ENCODE measurements at places on chromosomes 1 and 21.

DNA sequence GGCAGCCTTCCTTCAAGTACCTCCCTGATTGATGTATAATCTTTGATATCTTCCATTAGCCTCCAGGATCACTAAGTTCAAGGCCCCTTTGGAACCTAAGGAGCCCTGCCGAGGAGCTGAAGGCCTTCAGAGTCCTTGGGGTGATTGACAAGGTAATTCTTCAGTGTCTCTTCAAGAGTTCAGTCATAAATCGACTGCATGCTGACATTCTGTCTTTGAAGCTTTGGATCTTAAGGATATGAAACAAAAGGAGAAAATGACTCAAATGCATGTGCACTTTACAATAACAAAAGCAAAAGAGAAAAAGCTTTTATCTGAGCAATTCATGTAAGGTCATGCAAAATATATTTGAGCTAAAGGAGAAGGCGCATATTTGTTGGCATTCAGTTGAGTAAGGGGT lies 125.3 kb downstream of the RPS6KC1 start:
- no peaks in the 10 kb centered on the region for H3K4me1 ChIP-seq
- DNase-seq = no peak
- H3K27me3 ChIP-seq = no peaks in the 10 kb centered on the region

GRCh38 chr1:36323636-36324352 lies at the start of gene EVA1B:
Gene EVA1B (minus strand): TSS chr1:36323645. CDS start chr1:36323037, 608 bp downstream.
- H3K27ac ChIP-seq = peak within 1 kb of the TSS; percentile 91
- peak; percentile 91 for DNase-seq
- peak within 1 kb of the TSS; percentile 68 for H3K4me3 ChIP-seq
- no peaks in the 10 kb centered on the region for H3K36me3 ChIP-seq
- peaks cover 29% of the 10 kb centered on the region for H3K4me1 ChIP-seq

DNA sequence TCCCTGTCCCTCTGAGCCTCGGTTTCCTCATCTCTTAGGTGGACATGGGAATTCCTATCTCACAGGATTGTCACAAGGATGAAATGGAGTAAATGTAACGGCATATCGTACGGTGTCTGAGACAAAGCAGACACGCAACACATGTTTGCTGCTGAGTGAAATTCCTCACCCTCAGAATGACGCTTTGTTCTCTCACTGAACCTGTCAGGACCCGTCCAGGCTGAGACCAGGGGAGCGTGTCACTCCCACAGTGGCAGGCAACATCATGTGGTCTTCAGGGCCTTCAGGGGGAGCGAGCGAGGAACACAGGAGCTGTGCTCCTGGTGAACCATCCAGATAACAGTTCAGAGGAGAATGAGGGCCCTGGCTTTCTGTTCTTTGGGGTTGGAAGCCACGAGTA lies 74.2 kb downstream of the TOMM20 start:
- H3K27ac ChIP-seq = no peak overlapping the region
- no peak overlapping the region for H3K4me3 ChIP-seq
- H3K4me1 ChIP-seq = no peaks in the 10 kb centered on the region
- H3K27me3 ChIP-seq = no peaks in the 10 kb centered on the region
- no peak for DNase-seq
- H3K36me3 ChIP-seq = no peaks in the 10 kb centered on the region

GRCh38 chr1:92367496-92367895 lies 68.6 kb downstream of the RPAP2 start:
- H3K4me1 ChIP-seq = no peaks in the 10 kb centered on the region
- no peak overlapping the region for H3K4me3 ChIP-seq
- H3K27me3 ChIP-seq = no peaks in the 10 kb centered on the region
- H3K27ac ChIP-seq = no peak overlapping the region

DNA sequence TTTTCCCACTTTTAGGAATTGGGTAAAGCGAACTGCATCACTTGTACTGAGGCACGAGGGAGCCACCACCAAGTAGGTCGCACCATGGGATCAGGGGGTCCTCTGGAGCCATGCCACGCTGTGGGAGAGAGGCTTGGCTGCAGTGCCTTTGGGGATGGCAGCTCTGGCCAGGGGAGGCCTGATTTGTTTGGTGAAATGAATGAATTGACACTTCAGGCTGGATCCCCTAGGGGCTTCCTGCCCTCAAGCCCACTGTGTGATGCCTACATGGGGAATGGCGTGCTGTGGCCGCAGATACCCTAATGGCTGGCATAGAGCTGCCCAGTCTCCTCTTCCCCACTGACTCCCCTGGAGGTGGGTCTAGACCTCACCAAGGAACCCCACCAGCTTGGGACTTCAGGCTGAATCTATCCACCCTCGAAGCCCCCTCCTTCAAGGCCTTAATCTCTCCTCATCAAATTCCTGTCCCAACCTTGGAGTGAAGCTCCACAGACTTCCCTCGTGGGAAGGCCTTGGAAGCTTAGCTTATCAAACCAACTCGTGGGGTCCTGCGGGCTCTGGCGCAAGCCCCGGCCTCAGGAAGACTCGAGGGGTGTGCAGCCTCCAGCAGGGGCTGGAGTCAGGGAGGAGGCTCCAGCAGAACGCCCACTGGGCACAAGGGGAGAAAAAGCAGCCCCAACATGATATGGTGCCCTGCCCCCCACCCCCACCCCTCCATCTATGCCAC lies 64.6 kb downstream of the VWA5B1 start:
- H3K4me1 ChIP-seq = no peaks in the 10 kb centered on the region
- no peak overlapping the region for H3K4me3 ChIP-seq
- no peaks in the 10 kb centered on the region for H3K36me3 ChIP-seq
- no peak overlapping the region for H3K27ac ChIP-seq
- no peaks in the 10 kb centered on the region for H3K27me3 ChIP-seq

- no peak for DNase-seq
- no peaks in the 10 kb centered on the region for H3K36me3 ChIP-seq
- no peaks in the 10 kb centered on the region for H3K4me1 ChIP-seq
- no peak overlapping the region for H3K27ac ChIP-seq
- no peaks in the 10 kb centered on the region for H3K27me3 ChIP-seq
Measured at GRCh38 chr21:44405948-44406872, 49.1 kb upstream of the LRRC3 start.

DNA sequence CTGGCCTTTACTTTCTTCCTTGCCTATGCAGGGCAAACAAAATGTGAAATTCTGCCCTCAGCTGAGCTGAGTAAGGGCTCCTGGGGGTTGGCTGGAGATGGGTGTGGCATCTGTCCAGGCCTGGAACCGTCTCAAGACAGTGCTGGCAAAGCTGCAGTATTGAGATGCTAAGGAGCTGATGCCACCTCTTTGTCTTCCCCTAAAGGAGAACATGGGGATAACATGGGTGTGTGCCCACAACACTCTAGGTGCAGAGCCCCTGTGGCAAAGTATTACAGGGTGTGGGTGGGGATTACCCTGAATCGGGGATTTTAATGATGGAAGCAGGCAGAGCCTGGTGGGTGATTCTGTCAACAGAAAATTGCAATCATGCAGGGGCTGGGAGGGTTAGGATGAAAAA lies 2.5 kb upstream of the ST3GAL3 start:
- no peak for DNase-seq
- H3K27me3 ChIP-seq = no peaks in the 10 kb centered on the region
- H3K27ac ChIP-seq = no peak overlapping the region
- peaks cover 51% of the 10 kb centered on the region for H3K36me3 ChIP-seq
- H3K4me1 ChIP-seq = peaks cover 9% of the 10 kb centered on the region

GRCh38 chr1:93842750-93843500 lies 36.1 kb downstream of the DNTTIP2 start:
- no peaks in the 10 kb centered on the region for H3K27me3 ChIP-seq
- H3K4me3 ChIP-seq = no peak overlapping the region
- peaks cover 16% of the 10 kb centered on the region for H3K4me1 ChIP-seq
- DNase-seq = no peak
- H3K36me3 ChIP-seq = no peaks in the 10 kb centered on the region

DNA sequence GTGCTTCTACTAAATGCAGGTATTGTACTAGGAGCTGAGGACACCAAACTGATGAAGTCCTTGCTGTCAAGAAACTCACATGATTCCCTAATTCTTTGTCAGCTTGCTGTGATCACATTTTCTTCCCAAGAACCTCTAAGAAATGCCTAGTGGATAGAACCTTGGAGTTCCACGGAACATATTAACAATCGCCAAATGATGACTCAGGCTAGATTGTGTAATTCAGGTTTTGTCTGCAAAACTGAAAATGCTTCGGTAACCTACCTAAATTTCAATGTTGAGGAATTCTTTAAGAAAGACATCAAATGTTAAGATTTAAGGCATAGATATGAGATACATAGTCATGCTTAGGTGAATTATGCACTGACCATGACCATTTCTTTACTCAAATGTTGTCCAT lies 1.7 kb upstream of the GADD45A start:
- no peak for DNase-seq
- H3K4me3 ChIP-seq = peak overlapping the region; percentile 94
- H3K4me1 ChIP-seq = peaks cover 3% of the 10 kb centered on the region
- no peaks in the 10 kb centered on the region for H3K27me3 ChIP-seq
- peak overlapping the region; percentile 5 for H3K27ac ChIP-seq

DNA sequence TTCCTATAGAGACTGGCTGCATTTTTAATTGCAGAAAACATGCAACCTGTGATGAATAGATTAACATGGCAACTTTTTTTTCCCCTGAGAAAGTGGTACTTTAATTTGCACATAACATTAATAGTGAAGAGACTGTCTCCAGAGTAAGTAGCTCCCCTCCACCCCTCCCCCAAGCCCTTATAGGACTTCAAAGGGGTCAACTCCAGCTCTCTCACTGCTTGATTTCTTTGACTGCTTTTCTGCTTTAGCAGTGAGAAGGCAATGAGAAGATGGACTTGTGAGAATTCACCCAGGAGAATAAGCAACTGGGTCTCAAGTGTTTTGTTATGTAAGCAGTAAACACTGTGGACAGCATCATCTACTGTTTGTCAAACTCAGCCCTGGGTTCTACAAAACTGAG lies 355.0 kb downstream of the CAMTA1 start:
- H3K4me3 ChIP-seq = no peak overlapping the region
- no peak for DNase-seq
- no peaks in the 10 kb centered on the region for H3K4me1 ChIP-seq
- no peaks in the 10 kb centered on the region for H3K36me3 ChIP-seq
- H3K27ac ChIP-seq = no peak overlapping the region
- no peaks in the 10 kb centered on the region for H3K27me3 ChIP-seq

DNA sequence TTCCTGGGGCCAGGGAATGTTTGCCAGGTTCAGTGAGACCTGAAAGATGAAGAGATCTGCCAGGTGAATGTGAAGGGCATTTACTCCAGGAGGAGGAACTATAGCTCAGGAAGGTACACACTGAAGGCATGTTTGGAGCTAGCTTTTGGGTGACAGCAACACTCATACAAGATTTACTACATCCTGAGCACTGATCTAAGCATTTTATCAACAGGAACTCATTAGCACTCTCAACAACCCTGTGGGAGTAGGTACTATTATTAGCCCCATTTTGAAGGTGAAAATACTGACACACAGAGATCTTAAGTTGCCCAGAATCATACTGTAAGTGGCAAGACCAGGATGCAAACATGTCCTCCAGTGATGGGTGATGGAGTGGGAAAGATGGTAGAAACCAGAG lies 6.7 kb downstream of the GADD45A start:
- no peaks in the 10 kb centered on the region for H3K4me1 ChIP-seq
- no peak for DNase-seq
- H3K27ac ChIP-seq = no peak overlapping the region
- no peak overlapping the region for H3K4me3 ChIP-seq
- H3K27me3 ChIP-seq = no peaks in the 10 kb centered on the region
- H3K36me3 ChIP-seq = peaks cover 27% of the 10 kb centered on the region
